ENCODE measurements at places on chromosomes 6 and 20.

DNA sequence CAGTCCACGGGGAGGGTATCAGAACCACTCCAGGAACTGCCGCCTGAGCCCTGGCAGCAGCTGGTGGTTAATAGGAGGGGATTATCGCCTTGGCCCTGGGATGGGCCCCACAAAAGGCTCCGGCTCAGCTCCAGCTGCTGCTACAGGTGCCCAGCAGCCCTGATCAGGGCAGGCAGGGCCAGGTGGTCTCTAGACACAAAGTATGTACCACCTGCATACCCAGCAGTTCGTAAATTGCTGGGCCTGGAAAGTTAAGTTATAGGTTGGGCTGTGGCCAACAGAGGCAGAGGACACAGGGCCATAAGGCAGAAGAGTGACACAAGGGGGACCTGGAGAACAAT lies 35.1 kb downstream of the RRBP1 start:
- no peak for DNase-seq

- no peak for DNase-seq
Observed at GRCh38 chr20:46099491-46100287, 9.9 kb upstream of the NCOA5 start.

DNA sequence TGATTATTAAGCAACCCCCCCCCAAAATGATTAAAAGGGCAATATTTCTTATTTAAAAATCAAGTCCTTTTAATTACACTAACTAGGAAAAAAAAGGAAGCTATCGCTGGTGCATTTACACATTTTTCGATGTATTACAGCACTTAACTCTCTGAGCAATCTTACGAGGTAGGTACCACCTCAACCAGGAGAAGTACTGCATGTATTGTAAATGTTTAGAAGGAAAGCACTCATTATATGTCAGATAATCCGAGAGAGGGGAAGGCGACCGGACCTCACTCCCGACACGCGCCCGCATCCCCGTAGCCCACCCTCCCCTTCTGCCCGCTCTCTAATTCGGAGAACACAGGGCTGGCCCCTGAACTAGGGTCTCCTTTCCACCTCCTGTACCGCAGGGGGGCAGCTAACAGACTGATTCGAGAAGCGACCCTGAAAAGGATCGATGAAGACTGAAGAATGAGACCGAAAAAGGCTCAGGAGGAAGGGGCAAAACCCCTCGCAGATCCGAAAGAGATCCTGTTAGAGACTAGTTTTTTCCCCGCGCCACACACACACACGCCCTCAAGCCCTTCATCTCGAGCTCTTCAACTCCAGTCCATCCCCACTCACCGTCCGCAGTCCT lies 337 bp downstream of the ESF1 start:
- no peak for DNase-seq

- DNase-seq, result no peak
Observed at GRCh38 chr6:2630359-2630758, 120.4 kb downstream of the MYLK4 start.

DNA sequence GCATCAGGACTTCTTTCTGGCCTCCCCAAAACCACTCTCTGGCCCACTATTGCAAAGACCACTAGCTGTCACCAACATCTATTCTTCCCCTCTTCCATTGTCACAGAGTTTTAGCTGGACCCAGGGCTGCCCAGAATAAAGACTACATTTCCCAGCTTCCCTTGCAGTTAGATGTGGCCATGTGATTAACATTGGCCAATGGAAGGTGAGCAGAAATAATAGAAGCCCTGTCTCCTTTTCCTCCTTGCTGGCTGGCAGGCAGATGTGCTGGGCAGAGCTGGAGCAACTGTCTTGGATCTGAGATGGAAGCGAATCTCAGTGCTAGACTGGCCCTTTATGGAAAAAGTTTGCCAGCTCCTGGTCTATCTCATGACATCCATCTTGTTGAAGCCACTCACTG lies 97.0 kb downstream of the KCNB1 start:
- DNase-seq, result no peak

- no peak for DNase-seq
Observed at GRCh38 chr6:145752638-145753037, 17.3 kb upstream of the EPM2A start.

GRCh38 chr6:45314146-45314545 lies 14.0 kb upstream of the RUNX2 start:
- no peak for DNase-seq

GRCh38 chr6:3929281-3929798 lies 80.2 kb downstream of the FAM50B start:
- no peak for DNase-seq

GRCh38 chr20:39633689-39634088 lies 671.5 kb downstream of the DHX35 start:
- no peak for DNase-seq

GRCh38 chr6:16872543-16873235 lies 111.4 kb upstream of the ATXN1 start:
- DNase-seq, result no peak

DNA sequence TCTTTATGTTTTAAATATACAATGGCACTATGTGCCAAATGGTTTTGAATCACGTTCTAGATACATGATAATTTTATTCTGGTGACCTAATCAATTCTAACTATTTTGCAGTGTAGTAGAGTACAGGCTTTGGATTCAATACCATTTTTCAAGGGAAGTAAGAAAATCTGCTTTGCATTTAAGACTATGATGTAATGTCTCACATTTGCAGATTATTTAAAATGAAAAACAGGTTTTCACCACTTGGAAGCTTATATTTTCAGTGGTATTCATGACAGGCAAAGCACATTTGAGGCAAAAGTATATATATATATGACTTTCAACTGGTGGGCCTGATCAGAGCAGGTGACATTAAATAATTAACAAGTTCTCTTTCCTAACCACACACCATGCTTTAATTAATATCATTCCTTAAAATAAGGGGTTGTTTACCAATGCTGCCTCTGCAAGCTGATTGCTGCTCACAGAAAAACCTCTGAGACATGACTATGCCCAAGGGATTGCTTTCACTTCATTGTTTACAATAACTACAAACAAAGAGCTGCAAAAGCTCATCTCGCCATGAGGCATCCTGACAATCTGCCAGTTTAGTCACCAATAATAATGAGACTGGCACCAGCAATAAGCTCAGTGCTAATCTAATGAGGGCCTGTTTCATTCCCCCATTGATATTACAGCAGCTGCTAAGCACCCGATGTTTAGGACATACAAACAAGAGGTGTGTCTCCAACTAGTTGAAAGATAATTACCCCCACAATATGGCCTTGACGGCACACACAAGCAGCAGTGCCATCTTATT lies 1176.0 kb upstream of the GJE1 start:
- no peak for DNase-seq

GRCh38 chr20:6719369-6719721 lies 48.1 kb upstream of the BMP2 start:
- DNase-seq, result no peak

DNA sequence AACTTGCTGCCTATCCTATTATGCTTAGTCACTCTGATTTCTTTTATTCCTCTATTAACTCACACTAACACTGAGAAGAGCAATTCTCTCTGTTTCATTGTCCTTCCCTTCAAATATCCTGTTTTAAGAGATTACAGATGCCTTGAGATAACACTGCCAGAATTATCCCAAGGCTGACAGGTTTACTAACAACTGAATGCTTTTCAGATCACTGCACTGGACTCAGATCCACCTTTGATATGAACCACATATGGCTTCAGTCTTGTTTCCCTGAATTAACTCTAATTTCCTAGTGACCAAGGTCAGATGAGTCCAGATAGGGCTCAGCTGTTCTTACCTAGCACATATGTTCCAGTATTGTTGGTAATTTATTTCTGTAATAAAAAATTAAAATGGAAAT lies 633.1 kb downstream of the GRIK2 start:
- no peak for DNase-seq

DNA sequence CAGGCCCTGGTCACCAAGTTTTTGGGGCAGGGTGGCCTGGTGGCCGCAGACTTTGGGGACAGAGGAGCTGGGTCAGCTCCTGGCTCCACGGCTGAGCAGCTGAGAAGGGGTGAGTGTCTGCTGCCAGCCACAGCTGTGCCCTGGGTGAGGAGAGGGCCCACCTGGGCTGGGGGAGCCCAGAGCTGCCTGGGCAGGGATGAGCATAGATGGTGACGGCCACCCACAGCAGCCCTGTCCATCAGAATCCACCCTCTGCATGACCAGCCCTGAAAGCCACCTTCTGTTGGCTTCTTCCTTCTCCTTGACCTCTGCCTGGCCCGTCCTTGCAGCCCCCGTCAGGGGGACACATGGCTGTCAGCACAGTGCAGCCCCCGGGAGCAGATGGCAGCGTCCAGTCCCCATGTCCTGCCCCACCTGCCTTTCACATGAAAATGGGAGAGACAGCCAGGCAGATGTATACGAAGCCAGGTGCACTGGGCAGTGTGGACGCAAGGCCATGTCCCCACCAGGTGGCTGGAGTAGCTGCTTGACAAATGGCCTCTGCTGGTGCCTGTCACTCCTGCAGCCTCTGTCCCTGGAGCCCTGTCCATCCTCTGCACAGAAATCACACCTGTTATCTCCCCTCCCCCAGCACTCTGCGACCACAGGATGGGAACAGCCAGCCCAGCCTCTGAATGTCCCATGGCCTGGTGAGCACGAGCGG lies 220.8 kb downstream of the PREX1 start:
- no peak for DNase-seq

GRCh38 chr6:346386-347030 lies 45.0 kb upstream of the IRF4 start:
- no peak for DNase-seq

GRCh38 chr20:4014031-4014474 lies 1.3 kb downstream of the RNF24 start:
- no peak for DNase-seq

Measured in activated CD4-positive, alpha-beta T cell treated with anti-CD3 and anti-CD28 coated beads, Interleukin-2, amount 50 U/mL, for 4 hours (primary cell).